ENCODE measurements at places on chromosomes 3 and 15. TPM values are rescaled to one million over a fixed set of nuclear protein-coding genes. Genes with fewer than 3 reads are reported as not detected.

The CCDC12 gene
- total RNA-seq: 34.1 TPM

The ATP8B4 gene
- 3.0 TPM for total RNA-seq

The SUMF1 gene
- 37.6 TPM for total RNA-seq

The OSTN gene
- not detected for total RNA-seq

The PLSCR5 gene
- not detected for total RNA-seq

The MOBP gene
- total RNA-seq: 0.56 TPM

The STARD5 gene
- 38.7 TPM for total RNA-seq

The NEK10 gene
- 0.67 TPM for total RNA-seq

The PRSS50 gene
- total RNA-seq: not detected

The SLC9A9 gene
- 6.5 TPM for total RNA-seq

The OR5K2 gene
- total RNA-seq: not detected

The ATP13A5 gene
- 0.37 TPM for total RNA-seq

The EFCAB12 gene
- total RNA-seq: 0.47 TPM

GRCh38 chr3:111848283-111848682 is 10.8 kb upstream of the PHLDB2 start:
- H3K27ac ChIP-seq: no peak overlapping the region
- no peaks in the 10 kb centered on the region for H3K27me3 ChIP-seq
- no peak for DNase-seq
- no peak overlapping the region for H3K4me3 ChIP-seq
- no peaks in the 10 kb centered on the region for H3K4me1 ChIP-seq

GRCh38 chr15:64731805-64732151 is 43.6 kb downstream of the RBPMS2 start:
- H3K4me3 ChIP-seq: no peak overlapping the region
- DNase-seq: no peak
- no peaks in the 10 kb centered on the region for H3K27me3 ChIP-seq
- H3K36me3 ChIP-seq: no peaks in the 10 kb centered on the region
- H3K4me1 ChIP-seq: no peaks in the 10 kb centered on the region
- no peak overlapping the region for H3K27ac ChIP-seq

DNA sequence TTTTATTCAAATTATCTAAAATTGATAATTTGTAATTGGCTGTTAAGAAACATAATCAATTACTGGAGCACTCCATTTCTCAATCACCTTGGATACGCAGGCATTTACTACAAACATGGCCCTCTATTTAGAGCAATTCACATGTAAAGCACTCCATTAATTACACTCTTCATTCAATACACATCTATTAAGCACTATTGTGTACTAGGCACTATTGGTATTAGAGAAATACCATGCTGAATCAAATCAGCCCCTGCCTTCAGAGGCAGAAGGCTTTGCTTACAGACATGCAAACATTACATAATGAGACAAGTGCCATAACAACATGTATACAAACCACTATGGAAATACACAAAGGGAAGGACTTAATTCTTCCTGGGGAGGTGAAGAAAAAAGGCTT is 69.1 kb downstream of the PEAK1 start:
- H3K27ac ChIP-seq: no peak overlapping the region
- H3K4me1 ChIP-seq: peaks cover 6% of the 10 kb centered on the region
- no peaks in the 10 kb centered on the region for H3K36me3 ChIP-seq
- DNase-seq: no peak
- H3K27me3 ChIP-seq: no peaks in the 10 kb centered on the region

DNA sequence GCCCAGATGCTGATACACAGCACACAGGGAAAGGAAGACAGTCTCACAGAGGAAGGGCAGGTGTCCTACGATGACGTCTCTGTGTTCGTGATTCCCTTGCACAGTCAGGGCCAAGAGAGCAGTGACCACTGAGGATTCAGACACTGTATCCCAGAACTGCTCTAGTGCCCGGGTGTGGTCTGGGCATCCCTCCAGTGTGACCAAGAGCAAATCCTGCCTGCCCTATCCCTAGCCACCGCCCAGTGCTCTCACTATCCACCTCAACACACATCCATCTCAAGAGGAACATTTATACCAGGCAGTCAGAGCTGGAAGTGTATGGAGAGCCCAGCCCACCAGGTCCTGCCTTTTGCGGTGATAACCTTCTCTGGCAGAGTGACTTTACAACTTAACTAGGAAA is 4.1 kb downstream of the PPM1M start:
- no peak for DNase-seq
- no peaks in the 10 kb centered on the region for H3K36me3 ChIP-seq
- no peak overlapping the region for H3K27ac ChIP-seq
- no peak overlapping the region for H3K4me3 ChIP-seq

DNA sequence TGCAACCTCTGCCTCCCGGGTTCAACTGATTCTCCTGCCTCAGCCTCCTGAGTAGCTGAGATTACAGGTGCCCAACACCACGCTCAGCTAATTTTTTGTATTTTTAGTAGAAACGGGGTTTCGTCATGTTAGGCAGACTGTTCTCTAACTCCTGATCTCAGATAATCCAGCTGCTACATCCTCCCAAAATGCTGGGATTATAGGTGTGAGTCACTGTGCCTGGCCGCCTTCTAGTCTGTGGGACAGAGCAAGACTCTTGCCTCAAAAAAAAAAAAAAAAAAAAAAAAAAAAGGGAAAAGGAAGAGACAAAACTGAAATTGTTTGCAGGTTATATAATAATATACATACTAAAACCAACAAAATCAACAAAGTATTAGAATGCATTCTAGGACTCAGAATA is 215.2 kb downstream of the PCCB start:
- H3K4me3 ChIP-seq: no peak overlapping the region
- H3K36me3 ChIP-seq: no peaks in the 10 kb centered on the region
- no peaks in the 10 kb centered on the region for H3K27me3 ChIP-seq
- no peak overlapping the region for H3K27ac ChIP-seq
- DNase-seq: no peak

GRCh38 chr3:172634948-172635347 is 75.9 kb downstream of the NCEH1 start:
- no peak overlapping the region for H3K4me3 ChIP-seq
- H3K27me3 ChIP-seq: no peaks in the 10 kb centered on the region
- H3K27ac ChIP-seq: no peak overlapping the region
- no peaks in the 10 kb centered on the region for H3K4me1 ChIP-seq

GRCh38 chr15:78449220-78449999 is 11.4 kb downstream of the IREB2 start:
- H3K4me3 ChIP-seq: no peak overlapping the region
- no peaks in the 10 kb centered on the region for H3K4me1 ChIP-seq
- H3K27ac ChIP-seq: no peak overlapping the region
- H3K36me3 ChIP-seq: no peaks in the 10 kb centered on the region
- DNase-seq: no peak

- peaks cover 13% of the 10 kb centered on the region for H3K36me3 ChIP-seq
- H3K4me1 ChIP-seq: no peaks in the 10 kb centered on the region
- peak; percentile 57 for DNase-seq
- no peak overlapping the region for H3K27ac ChIP-seq
Observed at GRCh38 chr15:41904541-41905005, 10.7 kb upstream of the SPTBN5 start.

DNA sequence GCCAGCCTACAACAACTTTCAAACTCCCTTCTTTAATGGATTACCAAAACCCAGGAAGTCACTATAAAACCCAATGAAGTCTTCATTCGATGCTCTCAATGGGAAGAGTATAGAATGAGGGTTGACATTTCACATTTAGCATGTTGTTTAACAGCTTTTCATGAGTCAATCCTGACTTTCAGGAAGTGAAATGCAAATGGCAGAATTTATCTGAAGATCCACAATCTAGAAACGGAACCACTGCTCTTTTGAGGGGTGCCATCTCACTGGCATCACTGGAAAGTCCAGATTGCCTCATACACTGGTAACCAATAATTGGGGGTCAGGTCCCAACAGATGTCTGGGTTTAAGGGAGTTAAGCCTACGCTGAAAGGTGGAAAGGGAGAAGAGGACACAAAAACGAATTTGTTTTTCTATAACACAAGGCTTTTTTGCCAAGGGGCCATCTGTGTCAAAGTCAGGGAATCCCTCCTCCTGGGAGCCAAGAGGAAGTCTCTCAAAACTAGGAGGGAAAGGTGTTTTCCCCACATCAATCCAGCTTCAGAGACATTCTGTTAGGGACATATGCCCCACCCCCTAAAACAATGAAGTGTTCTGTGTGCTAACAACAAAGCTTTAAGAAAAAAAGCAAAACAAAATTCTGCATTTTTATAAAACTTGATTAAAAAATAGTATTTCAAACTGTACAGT is 12.0 kb upstream of the ATP1B3 start:
- H3K27me3 ChIP-seq: no peaks in the 10 kb centered on the region
- H3K36me3 ChIP-seq: no peaks in the 10 kb centered on the region
- H3K27ac ChIP-seq: no peak overlapping the region

GRCh38 chr3:37700466-37701248 is 161.0 kb upstream of the CTDSPL start:
- no peaks in the 10 kb centered on the region for H3K36me3 ChIP-seq
- peak; percentile 25 for DNase-seq
- H3K4me1 ChIP-seq: no peaks in the 10 kb centered on the region
- H3K27ac ChIP-seq: no peak overlapping the region
- H3K4me3 ChIP-seq: no peak overlapping the region

DNA sequence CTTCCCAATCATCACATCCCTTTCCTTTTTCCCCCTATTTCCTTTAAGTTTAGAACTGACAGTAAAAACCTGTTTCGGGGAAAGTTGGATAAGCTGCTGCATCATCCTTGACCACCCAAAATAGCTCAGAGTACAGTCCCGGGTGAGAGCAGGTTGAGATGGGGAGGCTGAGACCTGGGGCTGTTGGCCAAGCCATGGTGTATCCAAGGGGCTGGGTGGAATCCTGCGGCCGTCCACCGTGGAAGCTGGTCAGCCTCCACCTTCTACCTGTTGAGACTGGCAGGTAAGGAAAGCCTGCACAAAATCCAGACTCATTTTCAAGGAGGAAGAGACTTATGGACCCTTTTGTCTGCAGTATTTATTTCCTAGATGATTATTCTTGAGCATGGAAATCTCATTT is 128.2 kb upstream of the PLXNA1 start:
- H3K27me3 ChIP-seq: no peaks in the 10 kb centered on the region
- H3K36me3 ChIP-seq: no peaks in the 10 kb centered on the region
- H3K4me1 ChIP-seq: no peaks in the 10 kb centered on the region
- no peak overlapping the region for H3K27ac ChIP-seq

- H3K27me3 ChIP-seq: no peaks in the 10 kb centered on the region
- H3K36me3 ChIP-seq: no peaks in the 10 kb centered on the region
- no peak for DNase-seq
- H3K4me1 ChIP-seq: no peaks in the 10 kb centered on the region
- H3K4me3 ChIP-seq: no peak overlapping the region
- H3K27ac ChIP-seq: no peak overlapping the region
Observed at GRCh38 chr3:173945806-173946205, 548.3 kb downstream of the NLGN1 start.

- no peak for DNase-seq
- H3K27me3 ChIP-seq: no peaks in the 10 kb centered on the region
- peaks cover 4% of the 10 kb centered on the region for H3K4me1 ChIP-seq
- H3K4me3 ChIP-seq: no peak overlapping the region
- H3K27ac ChIP-seq: no peak overlapping the region
Observed at GRCh38 chr15:70069716-70070115, 28.0 kb downstream of the TLE3 start.

DNA sequence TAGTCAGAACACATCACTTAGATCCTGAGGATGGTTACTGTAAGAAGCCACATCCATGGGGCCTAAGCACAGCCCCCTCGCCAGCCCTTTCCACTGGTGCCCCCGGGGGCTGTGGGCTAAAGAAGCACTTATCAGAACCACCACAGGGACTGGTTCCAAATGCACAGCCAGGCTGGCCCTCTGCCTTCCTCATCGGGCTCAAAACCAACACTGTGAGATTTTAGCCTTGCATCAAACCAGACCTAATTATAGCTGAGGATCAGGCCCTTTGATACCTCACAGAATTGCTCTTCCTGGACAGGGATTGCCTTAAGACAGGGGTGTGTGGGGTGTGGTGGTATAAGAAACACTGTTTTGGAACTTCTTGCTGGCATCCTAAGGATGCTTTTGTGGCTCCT is 23.7 kb downstream of the SRPRB start:
- H3K4me1 ChIP-seq: no peaks in the 10 kb centered on the region
- no peaks in the 10 kb centered on the region for H3K27me3 ChIP-seq
- no peak overlapping the region for H3K27ac ChIP-seq
- DNase-seq: no peak

DNA sequence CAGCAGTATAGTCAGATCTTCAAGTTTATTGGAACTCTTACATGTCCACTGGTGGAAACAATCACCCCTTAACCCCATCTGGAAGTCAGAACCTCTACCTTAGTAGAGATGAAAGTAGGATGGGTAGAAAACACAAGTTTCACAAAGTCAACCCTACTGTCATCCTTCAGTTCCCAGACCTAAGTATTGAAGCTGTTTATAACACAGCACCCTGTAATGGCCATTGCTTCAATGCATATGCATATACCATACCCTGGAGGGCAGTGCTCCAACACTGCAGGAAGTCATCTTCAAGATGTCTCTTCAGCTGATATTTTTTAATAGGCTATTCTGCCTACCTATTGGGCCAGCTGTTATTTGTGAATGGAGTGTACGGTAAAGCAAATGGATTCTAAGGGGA is 241.3 kb downstream of the UBE2E2 start:
- no peaks in the 10 kb centered on the region for H3K27me3 ChIP-seq
- H3K36me3 ChIP-seq: no peaks in the 10 kb centered on the region
- DNase-seq: no peak
- H3K4me3 ChIP-seq: no peak overlapping the region

- no peaks in the 10 kb centered on the region for H3K36me3 ChIP-seq
- no peaks in the 10 kb centered on the region for H3K4me1 ChIP-seq
- DNase-seq: no peak
- H3K4me3 ChIP-seq: no peak overlapping the region
- H3K27ac ChIP-seq: no peak overlapping the region
Observed at GRCh38 chr3:190545191-190545590, 31.3 kb downstream of the IL1RAP start.

- no peak for DNase-seq
- H3K36me3 ChIP-seq: peaks cover 6% of the 10 kb centered on the region
- H3K4me3 ChIP-seq: no peak overlapping the region
- H3K27me3 ChIP-seq: no peaks in the 10 kb centered on the region
Observed at GRCh38 chr3:12907729-12908128, 66.4 kb upstream of the RPL32 start.

DNA sequence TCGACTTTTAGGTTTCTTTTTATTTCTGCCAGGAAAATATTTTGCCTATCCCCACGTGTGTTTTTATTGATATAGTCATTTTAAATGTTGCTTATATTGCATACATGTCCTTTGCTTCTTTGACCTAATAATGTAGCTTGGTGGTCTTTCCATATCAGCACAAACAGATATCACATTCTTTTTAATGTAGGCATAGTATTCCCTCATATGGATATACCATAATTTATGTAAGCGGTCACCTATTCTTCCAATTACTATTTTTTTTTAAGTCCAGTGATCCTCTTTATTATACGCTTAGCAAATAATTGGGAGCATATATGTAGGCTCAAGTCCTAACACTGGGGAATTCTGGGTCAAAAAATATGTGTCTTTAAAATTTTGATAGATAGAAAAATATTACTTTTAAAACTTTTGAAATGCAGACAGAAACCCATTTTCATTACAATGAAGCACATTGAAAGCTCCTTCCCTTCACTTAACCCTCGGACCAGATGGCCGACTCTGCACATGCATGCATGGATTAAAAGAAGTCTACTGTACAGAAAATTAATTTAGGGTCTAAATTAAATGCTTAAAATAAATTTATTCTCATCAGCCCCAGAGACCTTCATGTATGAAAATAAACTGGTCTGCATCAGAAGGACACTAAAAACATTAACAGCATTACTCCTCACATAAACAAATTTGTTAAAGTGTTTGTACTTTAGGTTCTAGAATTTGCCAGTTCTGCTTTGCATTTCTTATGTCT is 90.5 kb upstream of the LIMD1 start:
- no peak overlapping the region for H3K4me3 ChIP-seq
- no peaks in the 10 kb centered on the region for H3K4me1 ChIP-seq
- no peak for DNase-seq
